ENCODE measurements at places on chromosomes 3 and 15. TPM values are rescaled to one million over a fixed set of nuclear protein-coding genes. Genes with fewer than 3 reads are reported as not detected.

The LRRC2 gene
- 3.6 TPM for total RNA-seq

The H1-8 gene
- not detected for total RNA-seq

The SLC25A26 gene
- total RNA-seq, result 31.6 TPM

The TEX55 gene
- not detected for total RNA-seq

The CMTM6 gene
- 164 TPM for total RNA-seq

The ITIH3 gene
- total RNA-seq, result 0.19 TPM

The DZIP3 gene
- 10.0 TPM for total RNA-seq

The CFAP161 gene
- not detected for total RNA-seq

The LRRN1 gene
- under 0.01 TPM for total RNA-seq

The TM4SF1 gene
- total RNA-seq, result 657 TPM

The CISH gene
- 0.28 TPM for total RNA-seq

The CHRM5 gene
- not detected for total RNA-seq

The HEXA gene
- 22.6 TPM for total RNA-seq

The TRIM71 gene
- not detected for total RNA-seq

The GP5 gene
- total RNA-seq, result 1.1 TPM

The ATP2B2 gene
- not detected for total RNA-seq

The BMF gene
- total RNA-seq, result 2.5 TPM

The IDH3A gene
- total RNA-seq, result 81.1 TPM

The GOLGA8J gene
- 0.28 TPM for total RNA-seq

The RNF13 gene
- total RNA-seq, result 97.2 TPM

The ANXA2 gene
- total RNA-seq, result 2,453 TPM

The RBMS3 gene
- total RNA-seq, result 81.2 TPM

The TRPC1 gene
- 48.8 TPM for total RNA-seq

The RETNLB gene
- total RNA-seq, result not detected

The GOLGA6A gene
- under 0.01 TPM for total RNA-seq

The IQCB1 gene
- total RNA-seq, result 14.1 TPM

The SELENOS gene
- total RNA-seq, result 108 TPM

The PLCL2 gene
- 14.7 TPM for total RNA-seq

The CHCHD6 gene
- 6.5 TPM for total RNA-seq

The IL17RB gene
- total RNA-seq, result under 0.01 TPM

The C3orf49 gene
- not detected for total RNA-seq

The TFDP2 gene
- total RNA-seq, result 37.8 TPM

The RAMAC gene
- 36.6 TPM for total RNA-seq

The TJP1 gene
- 40.6 TPM for total RNA-seq

The ZPLD1 gene
- 0.19 TPM for total RNA-seq

The CDHR4 gene
- not detected for total RNA-seq

The DNAH12 gene
- total RNA-seq, result 0.28 TPM

All from regular cardiac myocyte (primary cell).